ENCODE measurements at places on chromosomes 7 and 10. TPM values are rescaled to one million over a fixed set of nuclear protein-coding genes. Genes with fewer than 3 reads are reported as not detected.

DNA sequence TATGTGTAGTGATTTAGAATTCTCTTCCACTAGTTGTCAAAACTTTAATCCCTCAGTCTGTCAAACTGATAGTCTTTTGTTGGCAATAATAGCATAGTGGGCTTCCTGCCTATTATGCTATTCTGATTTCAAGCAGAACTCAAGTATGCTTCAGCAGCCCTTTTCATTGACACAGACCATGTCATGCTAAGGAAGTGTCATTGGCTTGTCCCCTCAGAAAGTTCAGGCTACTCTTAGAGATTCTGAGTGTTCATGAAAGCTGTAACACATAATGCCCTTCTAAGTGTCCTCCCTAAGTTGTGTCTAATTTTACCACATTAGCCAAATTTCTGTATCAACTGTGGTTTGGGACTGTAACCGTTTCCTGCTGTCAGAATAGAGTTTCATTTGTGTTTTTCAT lies 198.7 kb downstream of the THSD7A start:
- DNase-seq: no peak

KCNIP2 gene
- polyA plus RNA-seq: 2.0 TPM

GRCh38 chr10:90911133-90912051 lies 9.5 kb downstream of the ANKRD1 start:
- peak; percentile 85 for DNase-seq

GRCh38 chr10:119367841-119368549 lies 160.6 kb downstream of the GRK5 start:
- no peak for DNase-seq

GRCh38 chr7:6709808-6710207 lies 3.1 kb upstream of the ZNF12 start:
- DNase-seq: no peak

DNA sequence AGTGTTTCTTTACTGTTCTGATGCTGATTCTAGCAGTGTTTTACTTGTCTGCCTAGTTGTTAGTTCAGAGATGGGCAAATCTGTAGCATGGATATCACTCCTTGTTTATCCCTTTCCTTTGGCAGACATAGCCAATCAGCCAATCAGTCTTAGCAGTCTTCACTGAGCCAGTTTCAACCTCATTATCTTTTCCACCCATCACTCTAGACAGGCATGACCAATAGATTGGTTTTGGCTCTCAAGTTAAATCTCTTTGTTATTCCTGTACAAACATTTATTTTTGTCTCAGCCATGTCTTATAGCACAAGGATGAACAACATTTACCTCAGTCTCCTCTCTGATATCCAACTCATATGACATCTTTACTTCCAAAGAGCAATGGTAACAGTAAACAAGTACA lies 109.5 kb downstream of the PRKG1 start:
- DNase-seq: no peak

DNA sequence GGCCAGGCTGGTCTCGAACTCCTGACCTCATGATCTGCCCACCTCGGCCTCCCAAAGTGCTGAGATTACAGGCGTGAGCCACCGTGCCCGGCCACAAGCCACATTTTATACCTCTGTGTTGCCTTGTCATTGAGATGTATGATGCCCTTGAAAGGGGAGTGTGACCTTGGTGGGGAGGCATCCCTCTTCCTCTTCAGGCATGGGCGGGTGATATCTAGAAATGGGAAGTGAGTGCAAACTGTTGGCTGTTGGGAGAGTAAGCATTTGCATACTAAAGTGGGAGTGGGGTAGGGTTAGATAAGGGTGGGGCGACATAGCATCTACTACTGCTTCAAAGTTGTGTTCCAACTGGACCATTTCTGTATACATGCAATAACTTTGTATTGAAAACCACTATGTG lies 20.1 kb downstream of the RP9 start:
- no peak for DNase-seq

DNA sequence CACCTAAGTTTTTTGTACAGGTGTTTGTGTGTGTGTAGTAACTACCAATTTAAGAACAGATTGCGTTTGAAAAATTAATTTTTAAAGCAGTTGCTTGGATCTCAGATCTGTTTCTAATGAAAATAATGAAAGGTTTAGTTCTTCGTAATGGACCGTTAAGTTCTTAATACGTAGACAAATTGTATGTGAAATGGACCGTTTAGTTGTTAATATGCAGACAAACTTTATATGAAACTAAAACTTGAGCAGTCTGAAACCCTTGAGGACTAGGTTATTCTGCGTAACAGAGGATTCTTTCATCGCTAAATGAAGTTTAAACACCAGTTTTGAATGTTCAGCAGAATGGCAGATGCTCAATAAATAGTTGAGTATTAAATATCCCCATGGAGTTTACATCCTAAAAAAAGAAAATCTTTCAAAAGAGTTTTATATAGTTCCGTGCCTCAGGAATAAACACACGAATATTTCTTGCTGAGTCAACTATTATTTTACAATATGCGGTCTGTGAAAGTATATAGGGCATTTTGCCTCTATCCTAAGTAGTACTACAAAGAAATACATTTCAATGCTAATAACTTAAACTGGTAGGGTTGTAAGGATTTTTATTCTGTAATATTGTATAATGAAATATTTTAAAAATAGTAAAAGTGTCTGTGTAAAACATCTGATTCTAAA lies 1.2 kb downstream of the DBF4 start:
- DNase-seq: no peak

DNA sequence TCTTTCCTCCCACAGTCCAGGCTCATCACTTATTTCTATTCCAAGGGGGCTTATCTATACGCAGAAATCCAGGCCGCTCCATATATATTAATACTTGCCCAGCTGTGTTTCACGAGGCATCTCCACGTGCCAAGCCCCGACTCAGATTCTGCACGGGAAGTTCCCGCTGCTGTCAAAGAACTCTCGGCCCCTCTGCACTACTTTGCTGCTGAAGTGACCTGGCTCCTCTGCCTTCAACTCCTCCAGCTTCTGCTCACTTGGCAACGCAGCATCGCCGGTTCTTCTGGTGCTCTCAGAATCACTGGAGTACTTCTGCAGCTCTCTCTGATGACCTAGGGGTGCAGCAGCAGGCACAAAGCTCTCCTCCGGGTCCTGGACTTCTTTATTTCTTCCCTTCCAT lies 9.7 kb upstream of the CHST12 start:
- DNase-seq: no peak

- DNase-seq: no peak
Observed at GRCh38 chr10:3147117-3147820, 25.3 kb downstream of the PITRM1 start.

DNA sequence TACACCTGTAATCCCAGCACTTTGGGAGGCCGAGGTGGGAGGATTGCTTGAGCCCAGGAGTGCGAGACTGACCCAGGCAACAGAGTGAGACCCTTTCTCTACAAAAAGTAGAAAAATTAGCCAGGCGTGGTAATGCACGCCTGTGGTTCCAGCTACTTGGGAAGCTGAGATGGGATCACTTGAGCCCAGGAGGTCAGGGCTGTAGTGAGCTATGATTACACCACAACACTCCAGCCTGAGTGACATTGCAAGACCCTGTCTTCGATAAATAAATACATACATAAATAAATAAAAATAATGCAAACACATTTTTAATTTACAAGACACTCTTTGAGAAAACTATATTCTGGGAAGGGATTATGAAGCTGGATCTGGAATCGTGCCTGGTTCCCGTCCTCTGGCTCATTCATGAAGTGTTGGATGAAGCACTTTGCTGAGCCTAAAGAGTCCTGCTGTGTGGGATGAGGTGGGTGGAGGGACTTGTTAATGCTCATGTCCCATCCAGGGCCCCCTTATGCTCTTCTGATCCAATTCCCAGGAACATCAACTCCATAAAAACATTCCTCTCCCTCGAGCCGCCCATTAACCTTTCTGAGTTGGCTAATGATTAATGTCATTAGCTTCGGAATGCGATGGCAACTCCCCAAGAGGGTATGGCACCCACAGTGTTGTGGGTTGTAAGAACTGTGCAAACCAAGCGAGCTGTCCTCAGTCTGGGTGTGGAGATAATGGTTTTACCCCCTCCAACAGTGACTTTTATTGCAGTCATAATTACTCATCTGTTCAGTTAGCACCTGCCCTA lies 236.3 kb downstream of the BAMBI start:
- DNase-seq: no peak

DNA sequence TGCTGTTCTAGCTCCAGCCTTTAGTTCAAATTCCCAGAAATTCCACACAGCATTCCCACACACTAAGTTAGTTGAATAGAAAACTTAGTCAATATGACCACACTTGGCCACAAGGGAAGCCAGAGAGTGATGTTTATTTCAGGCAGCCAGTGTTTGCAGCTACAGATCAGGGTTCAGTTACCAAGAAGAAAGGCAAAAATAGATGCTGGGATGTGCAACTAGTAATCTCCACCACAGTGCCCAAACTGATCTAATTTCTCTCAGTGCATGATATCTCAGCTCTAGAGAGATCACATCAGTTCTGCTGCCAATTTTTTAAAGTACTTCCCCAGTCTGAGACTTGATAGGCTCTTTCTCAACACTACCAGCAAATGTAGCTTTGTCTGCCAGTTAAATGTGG lies 17.6 kb downstream of the SLF2 start:
- no peak for DNase-seq

GRCh38 chr7:87498893-87499292 lies 23.4 kb upstream of the ABCB4 start:
- DNase-seq: no peak

GRCh38 chr7:727104-727805 lies at the start of gene PRKAR1B:
Gene PRKAR1B, minus strand, starts transcription at chr7:727281. Its CDS starts 15,776 bp downstream, at chr7:711505.
- no peak for DNase-seq

- no peak for DNase-seq
Observed at GRCh38 chr10:112875476-112876267, 74.4 kb upstream of the TCF7L2 start.

GRCh38 chr10:112235920-112236319 lies 47.3 kb upstream of the TECTB start:
- DNase-seq: no peak

INHBA gene
- 5.7 TPM for polyA plus RNA-seq

GRCh38 chr10:23293145-23293724 lies 51.4 kb downstream of the C10orf67 start:
- no peak for DNase-seq

IFIT2 gene
- polyA plus RNA-seq: 9.0 TPM

- no peak for DNase-seq
Observed at GRCh38 chr10:52551046-52551445, 221.5 kb downstream of the MBL2 start.

DNA sequence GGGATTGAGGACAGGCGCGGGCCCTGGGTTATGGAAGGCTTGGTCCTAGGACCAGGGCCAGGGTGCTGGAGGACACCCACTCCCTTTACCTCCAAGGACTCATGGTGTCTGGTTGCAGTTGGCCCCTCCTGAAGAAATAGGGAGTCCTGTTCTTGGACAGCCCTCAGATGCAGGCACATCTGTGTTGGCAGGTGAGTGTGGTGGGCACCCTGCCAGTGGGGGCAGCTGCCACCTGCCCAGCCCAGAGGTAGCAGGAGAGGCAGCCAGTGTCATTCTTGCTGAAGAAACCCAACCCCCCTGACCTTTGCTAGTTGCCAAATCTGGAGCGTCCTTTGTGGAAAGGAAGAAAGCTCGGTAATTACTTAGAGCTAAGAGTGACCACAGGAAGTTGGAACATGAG lies 8.3 kb downstream of the GALNT17 start:
- DNase-seq: no peak

GJD4 gene
- 0.17 TPM for polyA plus RNA-seq

- no peak for DNase-seq
Observed at GRCh38 chr7:2894118-2894940, 50.2 kb upstream of the GNA12 start.

- DNase-seq: no peak
Observed at GRCh38 chr7:55048221-55048859, 29.5 kb downstream of the EGFR start.

FAM171A1 gene
- polyA plus RNA-seq: 88.1 TPM

DNA sequence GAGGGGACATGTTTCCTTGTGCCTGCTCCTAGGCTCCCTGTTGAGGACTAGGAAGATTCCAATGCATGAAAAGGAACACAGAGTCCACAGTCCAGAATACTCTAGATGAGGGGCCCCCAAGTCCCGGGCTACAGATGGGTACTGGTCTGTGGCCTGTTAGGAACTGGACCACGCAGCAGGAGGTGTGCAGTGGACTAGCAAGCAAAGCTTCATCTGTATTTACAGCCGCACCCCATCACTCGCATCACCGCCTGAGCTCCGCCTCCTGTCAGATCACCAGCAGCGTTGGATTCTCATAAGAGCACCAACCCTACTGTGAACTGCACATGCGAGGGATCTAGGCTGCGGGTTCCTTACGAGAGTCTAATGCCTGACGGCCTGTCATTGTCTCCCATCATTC lies 233.0 kb upstream of the MKLN1 start:
- no peak for DNase-seq

GRCh38 chr7:87934699-87935383 lies 790 bp downstream of the ADAM22 start:
- DNase-seq: no peak

DNA sequence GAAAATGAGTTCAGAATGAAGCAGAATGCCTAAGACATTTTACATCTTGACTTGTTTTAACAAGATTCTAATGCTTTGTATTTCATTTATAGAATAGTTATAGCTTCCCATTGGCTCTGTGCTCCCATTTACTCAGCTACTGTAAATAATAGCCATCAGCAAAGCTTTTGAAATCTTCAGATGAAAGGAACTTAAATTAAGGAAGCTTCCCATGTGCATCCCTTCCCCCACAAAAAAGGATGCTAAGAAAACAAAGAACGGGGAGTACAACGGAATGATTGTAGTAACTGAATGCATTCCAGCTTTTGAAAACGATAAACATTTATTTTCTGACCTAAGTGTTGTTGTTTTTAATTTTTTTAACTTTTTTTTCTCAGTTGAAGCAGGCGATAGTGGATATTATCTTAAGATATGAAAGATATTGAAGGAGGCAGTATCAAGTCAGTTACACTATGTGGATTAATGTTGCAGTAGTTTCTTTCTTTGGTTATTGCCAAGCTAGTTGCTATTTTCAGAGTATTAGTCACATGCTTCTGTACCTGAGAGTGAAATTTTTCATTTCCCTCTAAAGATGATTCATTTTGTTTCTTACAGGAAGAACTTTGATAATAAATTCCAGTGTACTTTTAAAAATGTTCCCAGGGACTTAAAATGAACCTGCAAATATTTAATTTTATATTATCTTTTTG lies 129.2 kb downstream of the KCND2 start:
- no peak for DNase-seq

SFRP4 gene
- polyA plus RNA-seq: 2.2 TPM

- DNase-seq: no peak
Observed at GRCh38 chr7:44288811-44289340, 36.5 kb downstream of the CAMK2B start.

TMEM273 gene
- 1.9 TPM for polyA plus RNA-seq

TSPAN12 gene
- polyA plus RNA-seq: 158 TPM

DNA sequence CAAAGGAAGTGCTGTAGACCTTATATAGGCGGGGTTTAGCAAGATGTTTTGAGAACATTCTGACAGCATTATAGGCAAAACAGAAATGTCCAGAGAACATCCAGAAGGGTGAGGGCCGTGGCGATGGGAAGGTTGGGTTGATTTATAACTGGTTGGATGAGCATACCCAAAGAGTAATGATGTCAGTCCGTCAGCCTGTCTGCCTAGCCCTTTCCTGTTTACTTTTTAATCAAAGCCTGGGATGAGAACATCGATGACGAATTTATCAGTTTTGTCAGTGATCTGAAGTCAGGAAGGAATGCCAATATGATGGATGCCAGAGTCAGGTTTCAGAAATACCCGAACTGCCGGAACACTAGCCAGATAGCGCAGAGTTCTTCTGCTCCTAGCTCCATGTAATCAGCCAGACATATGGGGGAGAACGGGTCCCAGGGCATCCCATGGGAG lies 33.8 kb upstream of the TRIM8 start:
- no peak for DNase-seq

Measured in left renal cortex interstitium (tissue), 4 donors.